ENCODE measurements at places on chromosomes 5 and 9.
A peak's percentile ranks its signal among the peaks of the same experiment; 100 is the strongest.

DNA sequence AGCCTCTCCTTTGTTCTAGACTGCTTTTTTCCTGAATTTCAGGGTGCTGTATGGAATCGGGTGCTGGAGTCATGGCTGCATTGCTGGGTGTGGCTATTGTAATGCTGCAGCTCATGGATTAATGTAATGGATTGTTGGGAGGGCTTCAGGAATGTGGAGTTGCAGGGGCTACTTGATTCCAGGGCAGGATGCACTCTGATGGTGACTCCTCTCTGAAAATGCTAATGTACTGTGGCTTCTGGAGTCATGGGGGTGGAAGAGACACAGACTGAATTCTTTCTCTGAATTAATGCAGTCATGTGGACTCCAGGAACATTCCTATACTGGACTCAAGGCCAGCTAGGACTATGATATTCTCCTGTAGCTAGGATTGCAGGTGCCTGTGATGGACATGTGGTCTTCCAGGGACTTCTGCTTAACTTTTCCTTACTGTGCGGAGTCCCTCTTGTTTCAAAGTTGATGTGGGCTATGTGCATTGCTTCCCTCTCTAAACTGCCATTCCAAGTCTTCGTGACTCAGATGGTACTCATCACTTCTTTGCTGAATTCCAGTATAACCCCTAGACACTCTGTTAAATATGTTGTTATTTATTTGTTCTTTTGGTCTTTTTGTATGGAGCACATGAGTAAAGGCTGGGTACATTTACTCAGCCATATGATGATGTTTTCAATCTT lies 396.2 kb downstream of the KCTD16 start:
- no peak for DNase-seq

- no peak for DNase-seq
Observed at GRCh38 chr5:12354686-12355085, 450.4 kb upstream of the CTNND2 start.

GRCh38 chr9:125815568-125815967 lies 68.4 kb downstream of the PBX3 start:
- DNase-seq = no peak

- peak; percentile 72 for DNase-seq
Observed at GRCh38 chr5:124744170-124744971, 2.1 kb downstream of the ZNF608 start.

DNA sequence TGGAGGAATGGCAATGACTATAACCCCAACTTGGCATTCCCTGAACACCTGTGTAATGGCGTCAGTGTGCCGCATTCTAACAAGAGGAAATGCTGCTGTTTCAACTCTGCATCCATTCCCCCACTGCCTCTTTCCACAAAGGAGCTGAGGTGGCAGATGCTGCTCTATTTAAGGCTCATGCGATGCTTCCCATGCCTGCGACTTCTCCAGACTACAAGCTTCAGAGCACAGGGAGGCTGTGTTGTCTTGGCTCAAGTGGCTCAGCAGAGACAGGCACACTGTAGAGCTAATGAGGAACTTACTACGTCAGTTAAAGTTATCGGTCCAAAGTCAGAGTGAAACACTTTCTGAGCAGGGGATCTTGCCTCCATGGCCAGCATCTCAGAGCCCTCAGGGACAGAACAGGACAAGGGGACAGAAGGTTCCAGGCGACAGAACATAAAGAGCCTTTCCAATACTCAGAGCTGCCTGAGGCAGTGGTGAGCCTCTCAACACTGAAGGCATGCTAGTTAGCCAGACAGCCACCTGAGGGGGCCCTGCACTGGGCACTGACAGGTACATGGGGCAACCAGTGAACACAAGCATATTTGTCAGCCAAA lies 21.8 kb downstream of the TNIP1 start:
- DNase-seq = no peak

DNA sequence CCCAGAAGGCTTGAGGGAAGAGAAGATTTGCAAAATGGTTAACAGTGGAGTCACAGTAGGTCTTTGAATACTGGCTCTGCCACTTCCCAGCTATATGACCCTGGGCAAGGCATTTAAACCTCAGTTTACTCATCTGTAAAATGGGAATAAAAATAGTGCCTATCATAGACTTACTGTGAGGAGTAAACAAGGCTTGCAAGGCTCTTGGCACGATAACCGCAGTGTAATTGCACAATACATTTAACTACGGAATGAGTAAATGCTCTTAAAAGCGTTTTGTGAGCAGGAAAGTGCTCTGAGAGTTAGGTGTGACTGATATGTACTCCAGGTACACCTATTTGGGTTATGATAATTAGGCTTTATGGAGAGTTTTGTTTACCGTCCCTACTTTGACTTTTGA lies 8.4 kb downstream of the SLC36A3 start:
- no peak for DNase-seq

DNA sequence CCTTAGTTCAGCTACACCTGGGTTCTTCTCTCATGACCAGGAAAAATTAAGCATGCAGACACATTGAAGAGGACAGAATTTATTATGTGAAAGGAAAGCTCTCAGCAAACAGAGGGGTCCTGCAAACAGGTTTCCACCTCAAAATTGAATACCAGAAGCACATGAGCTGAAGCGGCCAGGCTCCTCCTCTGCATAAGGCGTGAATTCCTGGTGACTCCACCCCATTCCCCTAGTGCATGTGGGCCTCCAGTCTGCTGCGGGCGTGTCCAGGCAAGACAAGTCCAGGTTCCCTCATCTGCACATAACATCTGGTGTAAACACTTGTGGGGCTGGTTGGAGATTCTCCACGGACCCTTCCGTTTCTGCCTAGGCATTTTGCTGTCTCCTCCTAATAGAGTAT lies 1156.4 kb downstream of the FOXD4L5 start:
- no peak for DNase-seq

DNA sequence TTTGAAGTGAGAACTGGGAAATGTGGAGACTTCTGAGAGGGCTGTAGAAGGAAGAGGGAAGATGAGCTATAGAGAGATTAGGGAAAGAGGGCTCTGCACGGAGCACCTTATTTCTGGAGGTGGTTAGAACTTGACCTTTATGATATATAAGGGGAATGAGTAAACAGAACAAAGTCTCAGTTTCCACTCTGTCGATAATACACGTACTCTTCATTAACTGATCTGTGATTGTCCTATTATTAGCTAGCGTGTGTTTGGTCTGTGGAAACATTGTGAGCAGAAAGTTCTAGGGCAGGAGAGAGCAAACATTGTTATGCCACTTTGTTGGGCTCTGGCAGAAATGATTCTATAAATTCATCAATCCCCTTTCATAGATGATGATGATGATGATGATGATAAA lies 118.5 kb downstream of the UGCG start:
- DNase-seq = no peak

- DNase-seq = no peak
Observed at GRCh38 chr5:34409373-34409772, 246.8 kb upstream of the RAI14 start.

DNA sequence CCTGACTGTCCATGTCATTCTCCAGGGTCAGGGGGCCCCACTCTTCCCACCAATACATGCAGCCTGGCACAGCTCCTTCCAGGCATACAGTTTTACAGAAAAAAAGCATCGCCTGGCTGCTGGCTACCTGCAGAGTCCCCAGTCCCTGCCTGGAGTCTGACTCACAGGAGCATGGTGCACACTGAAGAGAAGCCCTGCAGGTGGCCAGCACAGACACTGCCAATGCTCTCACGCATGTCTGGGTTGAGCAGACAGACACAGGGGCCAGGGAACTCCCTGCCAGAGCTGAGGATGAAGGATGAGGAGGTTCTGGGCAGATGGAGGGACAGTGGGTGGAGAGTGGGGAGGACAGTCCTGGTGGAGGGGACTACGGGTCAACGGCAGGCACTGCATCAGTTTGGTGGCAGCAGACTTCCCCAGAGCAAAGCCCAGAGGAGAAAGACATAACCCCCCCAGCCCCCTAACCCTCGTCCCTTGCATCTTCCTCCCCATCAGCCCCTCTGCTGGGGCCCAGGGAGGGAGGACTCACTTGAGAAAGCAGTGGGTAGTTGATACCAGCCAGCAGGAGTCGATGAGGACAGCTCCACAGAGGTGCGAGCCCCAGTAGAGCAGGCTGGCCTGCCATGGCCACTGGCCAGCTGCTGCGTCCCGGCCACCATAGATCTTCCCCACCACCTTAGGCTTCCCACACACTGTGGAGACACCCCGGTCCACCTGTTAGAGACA lies 72.9 kb upstream of the SPTLC1 start:
- no peak for DNase-seq

DNA sequence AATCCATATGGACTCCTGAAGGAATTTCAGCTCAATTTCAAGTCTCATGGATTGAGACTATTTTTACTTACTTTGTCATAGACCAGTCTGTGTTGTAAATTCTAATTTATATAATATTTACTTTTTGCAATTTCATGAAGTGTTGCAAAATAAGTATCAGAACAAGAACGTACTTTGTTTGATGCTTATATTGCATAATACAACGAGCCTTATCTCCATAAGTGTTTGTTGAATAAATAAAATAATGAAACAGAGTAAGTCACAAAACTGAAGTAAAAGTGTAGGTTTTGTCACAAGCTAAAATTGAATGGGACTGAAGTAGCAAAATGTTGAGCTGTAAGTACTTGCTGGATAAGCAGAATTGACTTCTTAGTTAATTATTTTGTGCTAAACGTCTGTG lies 3.0 kb upstream of the LIFR start:
- no peak for DNase-seq

DNA sequence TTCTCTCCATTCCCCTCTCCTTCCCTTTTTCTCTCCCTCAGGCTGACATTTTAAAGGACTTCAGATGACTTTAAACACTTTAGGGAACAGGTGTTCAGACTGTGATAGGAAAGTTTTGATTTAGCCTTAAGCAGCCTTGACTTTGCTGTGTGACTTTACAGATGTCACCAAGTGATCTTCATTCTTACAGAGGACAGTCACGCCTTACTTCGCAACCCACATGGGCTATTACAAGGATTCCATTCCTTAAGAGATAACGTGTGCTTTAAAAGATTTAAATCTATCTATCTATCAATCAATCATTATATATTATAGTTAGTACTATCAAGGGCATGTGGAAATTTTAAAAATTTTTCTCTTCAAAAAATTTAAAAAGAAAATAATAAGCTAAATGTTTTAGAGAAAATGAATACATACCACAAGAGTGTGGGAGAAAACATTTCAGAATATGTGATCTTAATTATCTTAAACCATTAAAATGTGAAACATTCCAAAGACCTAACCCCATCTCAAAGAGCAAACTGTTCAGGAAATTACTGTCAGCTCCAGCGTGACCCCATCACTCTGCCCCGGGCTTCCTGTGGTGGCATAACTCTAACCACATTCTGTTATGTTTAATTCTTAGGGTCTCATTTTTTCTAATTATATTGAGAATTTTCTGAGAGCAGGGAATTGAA lies 530.5 kb downstream of the SEMA5A start:
- no peak for DNase-seq

GRCh38 chr9:127555840-127556820 lies 55.9 kb upstream of the STXBP1 start:
- no peak for DNase-seq

- no peak for DNase-seq
Observed at GRCh38 chr5:148186248-148187003, 16.4 kb upstream of the SPINK6 start.

DNA sequence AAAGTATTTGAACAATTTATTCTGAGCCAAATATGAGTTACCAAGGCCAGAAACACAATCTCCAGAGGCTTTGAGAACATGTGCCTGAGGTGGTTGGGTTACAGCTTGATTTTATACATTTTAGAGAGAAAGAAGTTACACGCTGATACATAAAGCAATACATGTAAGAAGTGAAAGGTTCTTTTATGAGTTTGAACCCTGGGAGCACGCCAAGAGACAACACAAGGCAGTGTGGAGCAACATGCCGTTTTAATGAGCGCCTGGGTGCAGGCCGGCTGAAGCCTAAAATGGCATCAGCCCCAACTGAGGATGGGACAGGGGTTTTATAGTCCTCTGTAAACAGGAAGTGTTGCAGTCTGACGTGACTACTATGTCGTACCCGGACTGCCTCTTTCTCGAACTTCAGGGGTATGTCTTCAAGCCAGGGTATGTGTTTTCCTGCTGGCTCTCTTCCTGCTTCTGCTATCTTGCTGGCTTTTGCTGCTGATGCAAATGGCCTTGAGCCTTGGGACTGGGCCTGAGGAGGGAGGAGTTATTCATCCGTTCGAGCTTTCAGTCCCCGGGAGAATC lies 193.7 kb downstream of the CYLC2 start:
- no peak for DNase-seq

DNA sequence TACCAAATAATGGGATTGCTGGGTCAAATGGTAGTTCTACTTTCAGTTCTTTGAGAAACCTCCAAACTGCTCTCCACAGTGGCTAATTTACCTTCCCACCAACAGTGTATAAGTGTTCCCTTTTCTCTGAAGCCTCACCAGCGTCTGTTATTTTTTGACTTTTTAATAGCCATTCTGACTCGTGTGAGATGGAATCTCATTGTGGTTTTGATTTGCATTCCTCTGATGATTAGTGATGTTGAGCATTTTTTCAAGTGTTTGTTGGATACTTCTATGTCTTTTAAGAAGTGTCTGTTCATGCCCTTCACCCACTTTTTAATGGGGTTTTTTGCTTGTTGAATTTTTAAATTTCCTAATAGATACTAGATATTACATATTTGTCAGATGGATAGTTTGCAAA lies 28.4 kb upstream of the SUSD1 start:
- DNase-seq = no peak

- no peak for DNase-seq
Observed at GRCh38 chr9:137506274-137506673, 43.9 kb downstream of the PNPLA7 start.

GRCh38 chr5:23352446-23352845 lies 155.0 kb upstream of the PRDM9 start:
- no peak for DNase-seq

DNA sequence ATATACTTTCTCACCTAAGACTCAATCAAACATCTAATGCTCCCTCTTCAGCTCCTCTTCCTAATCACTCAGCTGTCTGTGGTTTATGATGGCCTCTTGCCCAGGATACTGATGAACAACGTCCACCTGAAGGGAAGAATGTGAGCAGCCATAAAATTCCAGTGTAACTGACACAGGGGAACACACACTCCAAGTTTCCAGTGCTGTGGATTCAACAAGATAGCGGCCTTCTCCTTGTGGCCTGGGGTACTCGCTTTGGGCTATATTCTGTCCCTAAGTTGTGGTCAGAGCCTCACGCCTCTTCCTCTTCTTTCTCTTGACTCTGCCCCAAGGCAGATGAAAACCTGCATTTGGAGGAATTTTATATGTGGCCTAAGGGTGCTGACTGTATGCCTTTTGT lies 11.7 kb downstream of the B4GALT1 start:
- no peak for DNase-seq

DNA sequence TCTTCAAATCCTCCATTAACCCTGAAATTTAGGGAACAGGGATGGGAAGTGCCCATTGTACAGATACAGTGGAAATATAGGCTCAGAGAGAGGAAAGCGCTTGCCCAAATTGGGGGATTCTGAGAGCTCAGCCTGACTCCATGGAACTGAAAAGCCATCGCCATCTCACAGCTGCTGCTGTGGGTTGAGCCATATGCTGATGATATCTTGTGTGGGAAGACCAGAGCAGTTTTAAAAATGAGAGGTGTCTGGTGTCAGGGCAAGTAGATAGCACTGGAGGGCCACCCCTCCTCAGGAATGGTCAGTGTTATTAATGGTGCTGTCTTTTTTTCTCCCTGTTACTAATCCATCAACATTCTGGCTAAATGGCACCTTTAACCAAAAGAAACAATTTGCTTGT lies 50.9 kb upstream of the C5orf58 start:
- no peak for DNase-seq

GRCh38 chr5:112681481-112681908 lies 56.2 kb upstream of the APC start:
- no peak for DNase-seq
